ENCODE measurements at places on chromosomes 2 and 18.

GRCh38 chr2:28252311-28252710 is 140.3 kb upstream of the FOSL2 start:
- no peak for DNase-seq

DNA sequence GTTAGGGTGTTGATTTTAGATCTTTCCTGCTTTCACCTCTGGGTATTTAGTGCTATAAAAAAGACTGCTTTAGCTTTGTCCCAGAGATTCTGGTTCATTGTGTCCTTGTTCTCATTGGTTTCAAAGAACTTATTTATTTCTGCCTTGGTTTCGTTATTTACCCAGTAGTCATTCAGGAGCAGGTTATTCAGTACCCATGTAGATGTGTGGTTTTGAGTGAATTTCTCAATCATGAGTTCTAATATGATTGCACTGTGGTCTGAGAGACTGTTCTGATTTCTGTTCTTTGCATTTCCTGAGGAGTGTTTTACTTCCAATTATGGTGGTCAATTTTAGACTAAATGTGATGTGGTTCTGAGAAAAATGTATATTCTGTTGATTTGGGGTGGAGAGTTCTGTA is 167.1 kb upstream of the KYNU start:
- DNase-seq: no peak

DNA sequence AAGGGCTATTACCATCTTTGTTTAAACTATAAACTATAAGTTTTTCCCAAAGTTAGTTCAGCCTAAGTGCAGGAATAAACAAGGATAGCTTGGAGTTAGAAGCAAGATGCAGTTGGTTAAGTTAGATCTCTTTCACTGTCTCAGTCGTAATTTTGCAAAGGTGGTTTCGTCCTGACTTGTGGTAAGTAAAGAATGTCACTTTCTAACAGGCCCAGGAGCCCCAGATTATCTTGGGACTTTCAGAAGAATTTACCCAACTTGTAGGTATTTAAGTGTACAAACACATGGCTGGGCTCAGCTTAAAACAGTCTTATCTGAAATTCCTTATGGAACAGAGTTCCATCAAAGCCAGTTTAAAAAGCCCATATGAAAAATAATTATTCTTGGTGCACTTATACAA is 18.3 kb upstream of the FAM98A start:
- no peak for DNase-seq

DNA sequence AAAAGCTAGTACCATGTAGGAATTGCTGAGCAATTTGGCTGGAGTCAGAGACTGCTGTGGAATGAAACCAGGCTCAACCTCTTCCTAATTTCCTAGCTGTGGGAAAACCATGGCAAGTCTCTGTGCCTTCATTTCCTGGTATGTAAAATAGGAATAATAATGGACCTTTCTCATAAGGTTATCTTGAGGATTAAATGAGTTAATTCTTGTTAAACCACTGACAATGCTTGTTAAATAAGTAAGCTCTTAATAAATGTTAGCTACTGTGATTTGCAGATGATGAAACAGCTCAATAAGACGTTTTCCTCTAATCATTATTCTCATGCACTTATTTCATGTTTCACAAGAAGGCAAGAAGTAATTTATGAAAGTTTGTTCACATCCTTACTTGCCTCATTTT is 346.7 kb downstream of the RND3 start:
- DNase-seq: no peak

- DNase-seq: peak; percentile 23
Measured at GRCh38 chr18:8657873-8658470, 47.4 kb upstream of the MTCL1 start.

GRCh38 chr2:222813177-222813843 is 47.5 kb upstream of the ACSL3 start:
- no peak for DNase-seq

DNA sequence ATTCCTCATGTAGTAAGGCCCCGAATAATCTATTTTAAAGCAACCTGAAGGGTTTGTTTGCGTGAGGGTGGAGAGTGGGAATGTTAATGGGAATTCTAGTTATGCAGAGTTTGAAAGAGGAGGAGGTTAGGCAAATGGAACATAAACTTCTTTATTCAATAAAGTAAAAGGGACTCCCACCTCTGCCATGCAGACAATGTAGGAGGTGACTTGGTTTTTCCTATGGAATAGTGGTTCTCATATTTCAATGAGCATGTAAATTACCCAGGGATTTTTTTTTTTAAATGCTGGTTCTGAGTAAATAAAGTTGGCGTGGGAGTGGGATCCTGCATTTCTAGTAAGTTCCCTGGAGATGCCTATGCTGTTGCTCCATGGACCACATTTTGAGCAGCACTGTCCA is 367.9 kb downstream of the THSD7B start:
- DNase-seq: no peak

DNA sequence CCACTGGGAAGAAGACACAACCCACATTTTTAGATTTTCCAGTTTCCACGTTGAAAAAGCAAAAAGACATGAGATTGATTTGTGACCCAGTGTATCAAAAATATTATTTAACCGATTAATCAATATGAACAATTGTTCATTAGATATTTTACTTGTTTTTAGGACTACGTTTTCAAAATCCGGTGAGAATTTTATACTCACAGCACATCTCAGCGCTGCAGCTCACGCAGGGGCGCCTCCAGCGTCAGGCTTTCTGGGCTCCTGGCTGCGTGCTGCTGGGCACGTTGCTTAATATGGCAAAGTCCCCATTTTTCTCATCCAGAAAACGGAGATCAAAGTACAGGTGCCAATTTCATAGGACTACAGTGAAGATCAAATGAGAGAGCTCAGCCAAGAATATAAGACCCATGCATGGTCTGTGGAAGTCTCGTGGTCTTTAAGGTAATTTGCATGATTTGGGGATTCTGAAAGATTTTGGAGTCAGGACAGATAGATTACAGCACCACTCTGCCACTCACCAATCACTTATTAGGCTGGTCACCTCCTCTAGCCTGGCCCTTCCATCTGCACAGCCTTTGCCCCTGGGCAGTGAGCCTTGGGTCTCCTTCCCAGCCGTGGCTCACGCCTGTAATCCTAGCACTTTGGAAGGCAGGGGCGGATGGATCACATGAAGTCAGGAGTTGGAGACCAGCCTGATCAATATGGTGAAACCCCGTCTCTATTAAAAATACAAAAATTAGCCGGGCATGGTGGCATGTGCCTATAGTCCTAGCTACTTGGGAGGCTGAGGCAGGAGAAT is 36.2 kb downstream of the PTPN18 start:
- no peak for DNase-seq
